ENCODE measurements at places on chromosomes 5 and 9.

DNA sequence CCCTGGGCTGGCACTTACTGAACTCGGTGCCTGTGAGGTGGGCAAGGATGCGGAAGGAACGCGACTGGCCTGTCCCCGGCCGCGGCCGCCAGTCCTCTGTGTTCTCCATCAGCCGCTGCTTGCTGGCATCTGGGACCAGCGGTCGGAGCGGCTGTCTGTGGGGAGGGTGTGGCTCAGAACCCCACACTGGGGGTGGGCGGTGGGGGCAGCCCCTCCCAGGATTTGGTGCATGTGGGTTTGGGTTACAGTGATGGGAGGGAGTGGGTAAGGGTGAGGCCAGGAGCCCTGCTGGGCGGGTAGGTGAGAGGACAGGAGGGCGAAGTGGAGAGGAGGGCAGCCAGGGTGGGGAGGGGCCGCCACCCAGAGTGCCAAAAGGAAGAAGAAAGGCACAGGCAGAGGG is 6.4 kb downstream of the PDLIM7 start:
- DNase-seq: no peak

DNA sequence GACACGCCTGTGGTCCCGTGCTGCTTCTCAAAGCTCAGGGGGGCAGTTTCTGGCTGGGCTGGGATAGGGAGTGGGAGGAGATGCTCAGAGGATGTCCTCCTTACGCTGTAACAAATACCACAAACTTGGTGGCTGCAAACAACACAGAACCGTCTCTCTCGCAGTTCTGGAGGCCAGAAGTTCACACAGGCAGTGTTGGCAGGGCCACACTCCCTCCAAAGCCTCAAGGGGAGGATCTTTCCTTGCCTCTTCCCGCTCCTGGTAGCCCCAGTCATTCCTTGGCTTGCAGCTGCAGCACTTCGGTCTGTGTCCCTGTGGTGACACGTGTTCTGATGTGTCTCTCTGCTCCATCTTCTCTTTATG is 10.4 kb upstream of the ORM1 start:
- no peak for DNase-seq

- DNase-seq: no peak
Observed at GRCh38 chr9:96854651-96855273, 448 bp upstream of the ZNF782 start.

DNA sequence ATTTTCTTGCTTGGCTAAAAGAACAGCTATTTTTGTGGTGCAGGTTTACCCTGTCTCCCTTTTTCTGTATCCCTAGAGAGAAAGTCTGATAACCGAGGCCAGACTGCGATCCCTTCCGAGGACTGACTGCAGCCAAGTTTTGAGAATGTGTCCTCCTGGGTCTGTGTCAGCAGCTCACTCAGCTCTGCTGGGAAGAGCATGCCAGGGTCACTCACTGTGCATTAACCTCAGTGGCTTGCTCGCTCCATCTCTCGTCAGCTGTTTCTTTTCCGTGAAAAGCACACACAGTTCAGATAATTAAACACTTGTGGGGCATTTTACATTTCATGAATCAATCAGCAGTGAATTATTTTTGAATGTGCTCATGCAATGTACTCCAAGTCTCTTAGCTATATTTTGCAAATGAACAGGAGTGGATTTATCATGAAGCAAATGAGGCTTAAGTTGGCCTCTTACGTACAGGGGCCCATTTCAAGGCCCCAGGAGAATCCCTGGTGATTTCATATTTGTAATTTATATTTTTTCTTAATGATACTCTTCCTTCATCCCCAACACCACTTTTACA is 252.1 kb downstream of the SMARCA2 start:
- DNase-seq: no peak

GRCh38 chr5:158462349-158463114 is 603.6 kb upstream of the CLINT1 start:
- DNase-seq: no peak

GRCh38 chr5:171739271-171739670 is 46.3 kb upstream of the SMIM23 start:
- DNase-seq: no peak

DNA sequence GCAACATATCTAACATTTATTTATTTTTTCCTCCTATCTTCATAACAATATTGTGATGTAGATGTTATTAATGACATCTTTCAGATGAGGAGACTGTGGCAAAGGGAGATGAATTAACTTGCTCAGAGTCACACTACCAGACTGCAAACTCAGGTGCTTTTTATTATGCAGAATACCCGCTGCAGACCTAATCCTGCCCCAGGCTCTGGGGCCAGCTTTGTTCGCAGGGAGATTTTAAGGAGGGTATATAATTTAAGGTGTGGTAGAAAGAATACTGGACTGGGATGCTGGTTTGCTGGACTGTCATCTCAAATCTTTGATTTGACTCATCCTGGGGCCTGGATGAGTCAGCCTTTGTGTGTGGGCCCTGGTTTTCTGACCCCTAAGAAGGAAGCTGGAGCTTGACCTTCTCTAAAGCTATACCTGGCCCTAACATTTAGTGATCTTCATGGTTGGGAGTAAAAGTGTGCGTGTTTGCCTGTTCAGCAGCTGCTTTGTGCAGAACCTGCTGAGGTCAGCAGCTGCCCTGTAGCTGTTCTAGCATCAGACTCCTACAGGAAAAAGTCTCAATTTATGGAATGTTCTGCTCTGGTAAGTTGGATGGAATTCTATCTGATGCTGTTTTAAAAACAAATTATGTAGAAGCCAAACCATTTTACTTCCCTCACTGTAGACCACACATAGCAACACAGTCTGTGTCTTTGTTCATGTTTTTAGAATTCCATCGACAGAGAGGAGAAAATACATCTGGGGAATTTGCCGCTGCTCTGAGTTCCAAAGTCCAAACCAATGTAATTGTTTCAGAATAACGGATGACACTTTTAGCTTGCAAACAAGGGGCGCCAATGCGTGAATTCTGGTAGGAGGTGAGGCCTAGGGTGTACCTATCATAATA is 4.5 kb downstream of the SLC36A1 start:
- no peak for DNase-seq

- DNase-seq: no peak
Observed at GRCh38 chr9:121924700-121925099, 168.4 kb downstream of the TTLL11 start.

DNA sequence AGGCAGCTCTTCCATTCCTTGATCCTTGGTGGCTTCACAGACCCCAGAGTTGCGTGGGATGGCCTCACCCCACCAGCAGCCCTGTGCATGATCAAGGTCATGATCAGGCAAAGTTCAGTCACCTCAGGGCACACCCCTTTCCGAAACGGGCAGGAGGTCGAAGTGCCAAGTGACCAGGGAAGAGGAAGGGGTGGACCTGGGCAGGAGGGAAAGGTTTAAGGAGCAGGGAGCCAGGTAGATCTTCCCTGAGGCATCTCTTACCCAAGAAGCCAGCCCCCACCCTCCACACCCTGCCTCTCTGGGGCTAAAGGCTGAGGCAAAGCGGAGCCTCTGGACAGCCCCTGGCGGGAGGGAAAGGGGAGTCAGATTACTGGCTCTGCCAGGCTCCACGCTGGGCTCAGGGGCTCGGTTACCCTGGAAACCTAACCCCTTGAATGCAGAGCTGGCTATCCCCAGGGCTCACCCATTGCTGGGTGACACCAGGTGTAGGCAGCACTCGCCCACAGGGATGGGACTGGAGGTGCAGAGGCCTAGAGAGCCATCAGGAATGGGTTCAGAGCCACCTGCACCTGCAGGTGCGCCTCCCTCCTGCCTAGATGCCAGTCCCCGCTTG is 3.6 kb downstream of the MGAT4B start:
- no peak for DNase-seq

GRCh38 chr5:111734013-111734412 is 23.0 kb downstream of the NREP start:
- no peak for DNase-seq

All from HuH-7.5 (cell line).